ENCODE measurements at places on chromosomes 7 and 10. TPM values are rescaled to one million over a fixed set of nuclear protein-coding genes. Genes with fewer than 3 reads are reported as not detected.

Gene SNCG
- total RNA-seq, result 25.5 TPM

Gene CPA2
- total RNA-seq, result not detected

Gene HABP2
- total RNA-seq, result not detected

Gene OPALIN
- total RNA-seq, result not detected

DNA sequence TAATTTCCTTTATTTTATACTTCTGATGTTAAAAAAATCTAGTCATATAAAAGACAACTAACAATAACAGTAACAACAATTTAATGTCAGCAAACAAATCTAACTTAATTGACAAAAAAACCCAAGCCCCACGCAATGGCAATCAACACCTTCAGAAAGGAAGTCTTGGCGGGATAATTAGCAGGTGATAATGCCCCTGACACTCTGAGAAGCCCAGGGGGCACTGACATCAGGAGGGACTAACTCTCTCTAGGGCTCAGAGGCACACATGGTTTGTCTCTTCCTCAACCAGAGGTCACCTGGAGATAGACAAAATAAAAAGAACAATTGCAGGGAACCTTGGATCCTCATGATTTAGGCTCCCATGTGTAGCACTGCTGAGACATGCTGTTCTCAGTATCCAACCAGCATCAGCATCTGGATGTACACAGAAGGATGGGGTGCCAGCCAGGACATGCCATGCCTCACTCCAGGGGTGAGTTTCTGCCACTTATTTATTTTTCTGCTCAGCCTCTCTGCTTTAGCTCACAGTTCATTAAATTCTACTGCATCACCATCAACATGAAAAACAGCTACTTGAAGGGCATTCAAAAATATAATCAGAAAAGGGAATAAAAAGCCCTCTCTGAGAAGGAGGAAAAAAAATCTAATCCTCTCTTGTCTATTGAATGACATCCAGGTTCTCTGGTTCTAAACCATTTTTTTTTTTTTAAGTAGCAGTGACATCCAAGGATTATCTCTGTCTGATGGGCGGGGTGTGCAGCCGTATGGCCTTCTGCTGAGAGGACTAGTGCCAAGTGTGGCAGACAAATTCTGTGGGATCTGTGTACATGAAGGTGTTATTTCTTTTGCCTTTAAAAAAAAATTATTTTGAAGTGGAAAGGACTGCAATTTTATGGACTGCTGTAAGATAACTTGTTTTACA lies 96.3 kb downstream of the ATXN7L1 start:
- DNase-seq, result no peak

DNA sequence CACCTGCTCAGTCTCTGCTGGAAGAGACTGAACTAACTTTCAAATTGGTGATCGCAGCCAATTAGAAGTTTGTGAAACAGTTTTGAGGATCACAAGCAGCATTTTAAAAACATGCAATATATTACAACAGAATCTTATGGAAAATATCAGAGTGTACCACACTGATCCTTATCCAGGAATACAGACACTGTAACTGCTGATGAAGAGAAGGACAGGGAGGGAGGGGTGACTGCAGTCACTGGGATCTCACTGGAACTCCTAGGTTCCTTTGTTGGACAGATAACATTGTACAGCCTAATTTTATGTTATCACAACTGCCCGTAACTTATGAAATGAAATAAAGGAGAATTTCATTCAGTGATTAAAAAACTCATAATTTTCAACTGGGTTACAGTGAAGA lies 6.8 kb upstream of the UBN2 start:
- no peak for DNase-seq

DNA sequence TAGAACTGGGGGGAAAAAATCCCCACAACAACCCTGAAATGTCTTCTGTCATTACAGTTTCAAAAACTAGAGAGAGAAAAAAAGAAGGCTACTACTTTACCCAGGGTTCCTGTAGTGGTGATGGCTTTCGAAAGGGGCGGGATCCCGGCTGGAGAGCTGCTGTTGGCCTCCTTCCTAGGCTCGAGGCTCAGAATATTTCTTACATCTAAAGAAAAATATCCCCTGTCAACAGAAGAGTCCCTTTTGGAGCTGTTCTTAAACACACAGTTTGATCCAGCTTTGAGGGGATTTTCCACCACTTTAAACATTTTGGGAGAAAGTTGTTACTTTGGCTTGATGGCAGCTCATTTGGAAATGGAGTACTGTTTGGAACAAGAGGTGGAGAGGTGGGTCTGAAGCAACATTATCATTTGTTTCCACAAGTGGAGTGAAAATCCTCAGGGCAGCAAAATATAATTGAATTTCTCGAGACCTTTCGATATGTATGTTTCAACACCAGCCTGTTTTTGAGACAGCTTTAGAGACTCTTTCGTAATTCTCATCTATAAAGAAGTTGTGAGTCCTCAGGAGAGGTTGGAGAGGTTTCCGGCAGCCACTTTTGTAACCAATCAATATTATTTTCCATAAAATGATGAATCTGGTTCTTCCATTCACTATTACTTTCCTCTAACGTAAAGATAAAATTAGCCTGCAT lies 5.1 kb downstream of the HOXA13 start:
- no peak for DNase-seq

DNA sequence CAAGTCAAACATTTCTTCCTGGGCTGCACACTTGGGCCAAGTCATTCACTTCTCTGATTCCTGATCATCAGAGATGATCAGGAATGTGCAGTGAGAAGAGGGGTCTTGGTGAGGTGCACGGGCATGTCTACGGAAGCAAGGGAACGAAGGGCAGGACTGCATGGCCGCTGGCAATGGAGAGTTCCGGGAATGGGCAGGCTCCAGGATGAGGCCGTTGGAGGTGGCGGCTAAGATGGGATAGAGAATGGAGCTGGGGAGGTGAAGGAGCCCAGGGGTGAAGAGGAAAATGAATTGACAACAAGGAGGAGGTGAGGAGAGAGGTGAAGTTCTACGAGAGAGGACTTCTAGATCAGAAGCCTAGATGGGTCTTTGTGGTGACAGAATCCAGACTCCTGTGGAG lies 260.0 kb downstream of the GRID1 start:
- no peak for DNase-seq

GRCh38 chr10:110076559-110077318 lies 69.0 kb downstream of the ADD3 start:
- DNase-seq, result peak; percentile 94

GRCh38 chr7:28891192-28891875 lies 66.8 kb downstream of the TRIL start:
- DNase-seq, result no peak

DNA sequence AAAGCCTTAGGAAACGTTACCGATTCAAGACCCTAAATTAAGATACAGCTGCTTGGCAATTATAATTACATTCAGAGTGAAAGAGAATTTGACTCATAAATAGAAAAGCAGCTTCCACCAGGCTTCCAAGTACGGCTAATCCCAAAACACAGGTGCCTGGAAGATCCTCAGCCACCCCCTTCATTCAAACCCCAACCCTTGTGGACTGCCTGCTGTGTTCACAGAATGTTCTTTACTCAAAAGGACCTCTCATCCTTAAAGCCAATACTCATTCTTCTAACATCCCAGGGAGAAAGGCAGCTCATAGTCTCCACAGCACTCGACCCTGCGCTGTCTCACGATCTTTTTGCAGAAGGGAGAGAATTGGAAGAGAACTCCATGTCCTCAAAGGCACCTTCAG lies 32.9 kb downstream of the RNF32 start:
- DNase-seq, result no peak

- DNase-seq, result no peak
Observed at GRCh38 chr7:151019130-151019447, 5.2 kb downstream of the ATG9B start.

GRCh38 chr10:132616170-132616995 lies 78.8 kb downstream of the INPP5A start:
- no peak for DNase-seq

DNA sequence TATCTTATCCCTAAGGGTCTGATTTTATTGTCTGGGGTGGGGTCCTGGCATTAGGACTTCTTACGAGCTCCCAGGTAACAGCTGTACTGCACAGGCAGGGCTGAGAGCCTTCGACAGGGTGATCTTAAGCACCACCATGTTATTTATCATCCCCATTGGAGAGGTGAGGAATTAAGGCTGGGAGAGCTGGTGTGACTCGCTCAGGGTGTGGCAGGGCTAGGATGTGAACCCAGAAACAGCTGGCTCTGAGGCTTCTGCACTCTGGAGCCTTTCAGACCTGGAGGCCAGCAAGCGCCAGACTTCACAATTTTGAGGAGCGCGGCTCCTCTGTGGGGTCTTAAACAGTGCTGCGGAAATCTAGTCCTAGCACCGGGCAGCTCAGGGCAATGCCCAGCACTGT lies 27.4 kb upstream of the NDST2 start:
- peak; percentile 67 for DNase-seq

DNA sequence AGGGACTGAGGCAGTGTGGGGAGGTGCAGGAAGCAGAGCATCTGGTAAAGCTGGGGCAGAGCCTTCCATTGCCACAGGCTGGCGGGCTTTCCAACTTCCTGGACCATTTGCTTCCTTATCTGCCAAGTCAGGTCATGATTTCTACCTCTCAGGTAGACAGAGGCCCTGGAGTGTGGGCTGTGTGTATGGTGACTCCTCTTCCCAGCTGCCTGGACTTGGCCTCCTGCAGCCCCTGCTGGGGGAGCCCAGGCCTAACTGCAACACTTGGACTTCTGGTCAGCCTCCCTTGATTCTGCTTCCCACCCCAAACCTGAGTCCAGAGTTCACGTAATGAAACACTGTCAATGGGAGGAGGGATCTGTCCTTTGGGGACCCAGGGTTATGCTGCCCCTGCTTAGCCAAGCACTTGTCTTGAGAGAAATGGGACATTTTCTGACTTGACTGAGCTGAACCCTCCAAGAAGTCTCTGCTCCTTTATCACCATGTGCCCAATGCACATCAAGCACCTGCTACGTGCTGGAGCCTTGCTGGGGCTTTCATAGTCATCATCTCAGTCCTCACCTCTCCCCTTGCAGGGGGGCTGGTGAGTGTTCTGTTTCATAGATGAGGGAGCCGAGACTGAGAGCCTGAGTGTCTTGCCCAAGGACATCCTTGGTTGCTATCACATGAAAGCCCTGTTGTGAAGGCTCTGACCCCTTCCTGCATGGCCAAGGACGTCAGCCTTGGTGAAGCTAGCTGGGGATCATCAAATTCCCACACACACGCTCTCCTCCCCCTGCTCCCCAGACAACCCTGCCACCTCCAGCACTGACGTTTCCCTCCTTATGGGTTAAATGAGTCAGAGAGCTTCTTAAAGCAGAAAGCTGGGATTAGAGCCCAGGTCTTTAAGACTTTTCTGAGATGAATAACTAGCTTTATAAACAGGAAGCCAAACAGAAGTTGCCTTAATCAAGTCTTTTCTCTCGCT lies 3.4 kb downstream of the CLEC2L start:
- DNase-seq, result no peak

All from bronchial epithelial cell (primary cell).